SK-N-SH (cell line): ENCODE measurements at places on chromosomes 5 and 9. TPM values are rescaled to one million over a fixed set of nuclear protein-coding genes. Genes with fewer than 3 reads are reported as not detected.

The TPRN gene
- polyA plus RNA-seq: 4.4 and 5.2 TPM in 2 replicates

The GMCL2 gene
- polyA plus RNA-seq: not detected in 2 replicates

The FBXL17 gene
- 4.4 and 5.6 TPM in 2 replicates for polyA plus RNA-seq

The PRRT1B gene
- not detected in 2 replicates for polyA plus RNA-seq

The SEMA6A gene
- polyA plus RNA-seq: 0.18 and 0.29 TPM in 2 replicates

The SPARC gene
- polyA plus RNA-seq: 987 and 1,115 TPM in 2 replicates

DNA sequence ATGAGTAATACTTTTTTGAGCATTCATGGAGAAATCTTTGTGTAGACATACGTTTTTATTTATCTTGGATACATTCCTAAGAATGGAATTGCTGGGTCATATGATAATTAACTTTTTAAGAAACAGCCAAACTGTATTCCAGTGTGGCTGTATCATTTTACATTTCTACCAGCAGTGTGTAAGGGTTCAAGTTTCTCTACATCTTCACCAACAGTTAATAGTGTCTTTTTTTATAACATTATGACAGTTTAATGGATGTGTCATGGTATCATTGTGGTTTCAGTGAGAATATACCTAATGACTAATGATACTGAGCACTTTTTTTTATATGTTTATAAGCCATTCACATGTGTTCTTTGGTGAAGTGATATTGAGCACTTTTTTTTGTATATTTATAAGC lies 52.4 kb downstream of the NIPBL start:
- no peak for DNase-seq

- no peak for DNase-seq
These were observed 211.4 kb downstream of the DEPDC1B start for GRCh38 chr5:60488466-60489130.

GRCh38 chr9:116726602-116727001 lies 39.5 kb downstream of the TRIM32 start:
- no peak for DNase-seq

- DNase-seq: no peak
These were observed 21.2 kb downstream of the GNAQ start for GRCh38 chr9:78010445-78010844.

- no peak for DNase-seq
These were observed 11.1 kb downstream of the GPR21 start for GRCh38 chr9:123044586-123044985.

- DNase-seq: no peak
These were observed 5.9 kb upstream of the SPOUT1 start for GRCh38 chr9:128835246-128836210.

- DNase-seq: no peak
These were observed 189.0 kb upstream of the DAP start for GRCh38 chr5:10949856-10950630.

DNA sequence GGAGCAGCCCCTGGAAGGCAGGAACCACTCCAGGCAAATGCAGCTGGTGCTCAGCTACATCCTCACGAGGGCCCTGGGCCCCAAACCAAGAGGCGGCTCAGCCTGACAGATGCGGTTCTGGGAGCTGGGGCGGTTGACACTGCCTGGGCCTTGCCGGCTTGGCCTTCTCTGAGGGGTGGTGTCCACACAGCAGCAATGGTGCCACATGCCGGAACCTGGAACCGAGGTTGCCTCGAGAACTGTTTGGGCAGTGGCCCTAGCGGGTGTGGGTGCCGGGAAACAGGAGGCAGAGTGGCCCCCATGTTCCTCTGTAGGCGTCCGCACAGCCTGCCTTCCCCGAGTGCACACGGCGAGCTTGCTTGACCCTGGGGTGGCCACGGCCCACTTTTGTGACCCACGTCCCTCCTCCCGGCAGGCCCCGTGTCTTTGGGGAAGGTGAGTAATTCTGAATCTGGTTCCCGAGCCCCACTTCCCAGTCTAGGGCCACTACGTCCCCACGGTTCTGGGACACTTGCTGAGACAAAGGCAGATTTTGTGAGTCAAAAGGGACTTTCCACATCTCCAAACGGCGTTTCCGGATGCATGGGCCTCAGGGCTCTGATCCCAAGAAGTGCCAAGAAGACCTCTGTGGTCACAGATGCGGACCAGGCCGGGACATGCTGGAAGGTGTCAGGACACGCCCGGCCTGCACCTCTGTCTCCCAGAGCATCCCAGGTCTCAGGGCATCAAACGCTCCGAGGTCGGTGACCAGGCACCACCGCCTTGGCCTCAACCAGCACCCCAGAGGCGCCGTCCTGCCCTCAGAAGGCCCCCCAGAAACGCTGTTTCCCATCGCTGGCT lies 27.7 kb upstream of the SLC12A7 start:
- no peak for DNase-seq

DNA sequence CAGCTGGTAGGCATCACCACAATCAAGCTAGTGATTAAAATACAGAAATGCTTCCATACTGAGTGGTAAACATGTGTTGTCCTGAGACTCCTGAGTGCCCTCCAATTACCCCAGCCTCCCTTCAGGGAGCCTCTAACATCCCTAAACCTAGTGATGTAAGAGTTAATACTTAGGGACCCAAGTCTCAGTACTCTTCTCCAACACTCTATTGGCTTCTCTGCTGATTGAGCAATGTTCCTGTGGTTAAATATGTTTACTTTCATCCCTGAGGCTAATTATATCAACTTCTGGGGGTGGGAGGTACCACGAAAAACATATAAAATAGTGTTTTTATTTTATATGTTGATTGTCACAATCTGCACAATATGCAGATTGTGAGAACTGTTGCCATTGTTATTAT lies 5.0 kb downstream of the GRXCR2 start:
- DNase-seq: no peak

- no peak for DNase-seq
These were observed 24.1 kb downstream of the CDK5RAP2 start for GRCh38 chr9:120555839-120556238.

GRCh38 chr9:98805506-98806272 lies 1.8 kb upstream of the GALNT12 start:
- DNase-seq: no peak

DNA sequence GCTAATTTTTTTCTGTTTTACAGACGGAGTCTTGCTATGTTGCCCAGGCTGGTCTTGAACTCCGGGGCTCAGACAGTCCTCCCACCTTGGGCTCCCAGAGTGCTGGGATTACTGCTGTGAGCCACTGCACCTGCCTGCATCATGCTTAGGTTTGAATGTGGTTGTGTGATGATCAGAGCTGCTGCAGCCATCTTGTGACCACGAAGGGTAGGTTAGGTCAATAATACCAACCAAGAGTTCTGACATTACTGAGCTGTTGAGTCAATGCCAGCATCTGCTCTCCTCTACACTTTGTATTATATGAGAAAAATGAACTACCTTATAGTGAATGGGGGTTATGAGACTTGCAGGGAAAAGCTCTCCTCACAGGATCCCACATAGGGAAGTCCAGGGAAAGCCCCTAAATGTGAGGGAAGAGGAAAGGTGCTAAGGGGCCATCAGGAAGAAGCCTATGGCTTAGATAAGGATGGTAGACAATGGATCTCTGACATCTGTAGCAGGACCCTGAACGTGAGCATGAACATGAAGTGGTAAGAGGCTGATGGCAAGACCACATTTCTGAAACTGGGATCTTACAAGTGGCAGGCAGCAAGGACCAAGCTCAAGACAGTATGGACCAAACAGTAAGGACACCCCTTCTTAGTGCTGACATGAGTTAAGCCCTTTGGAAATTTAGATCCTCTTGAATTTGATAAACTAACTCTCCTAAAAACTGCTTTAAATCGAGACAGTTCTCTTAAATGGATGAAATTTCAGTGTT lies 75.7 kb upstream of the ZNF169 start:
- DNase-seq: no peak

GRCh38 chr5:132067941-132068808 lies 5.4 kb upstream of the CSF2 start:
- no peak for DNase-seq

- no peak for DNase-seq
These were observed 185.4 kb downstream of the GABBR2 start for GRCh38 chr9:98523231-98523901.

GRCh38 chr9:114941376-114941775 lies 11.0 kb upstream of the TNFSF8 start:
- DNase-seq: no peak

DNA sequence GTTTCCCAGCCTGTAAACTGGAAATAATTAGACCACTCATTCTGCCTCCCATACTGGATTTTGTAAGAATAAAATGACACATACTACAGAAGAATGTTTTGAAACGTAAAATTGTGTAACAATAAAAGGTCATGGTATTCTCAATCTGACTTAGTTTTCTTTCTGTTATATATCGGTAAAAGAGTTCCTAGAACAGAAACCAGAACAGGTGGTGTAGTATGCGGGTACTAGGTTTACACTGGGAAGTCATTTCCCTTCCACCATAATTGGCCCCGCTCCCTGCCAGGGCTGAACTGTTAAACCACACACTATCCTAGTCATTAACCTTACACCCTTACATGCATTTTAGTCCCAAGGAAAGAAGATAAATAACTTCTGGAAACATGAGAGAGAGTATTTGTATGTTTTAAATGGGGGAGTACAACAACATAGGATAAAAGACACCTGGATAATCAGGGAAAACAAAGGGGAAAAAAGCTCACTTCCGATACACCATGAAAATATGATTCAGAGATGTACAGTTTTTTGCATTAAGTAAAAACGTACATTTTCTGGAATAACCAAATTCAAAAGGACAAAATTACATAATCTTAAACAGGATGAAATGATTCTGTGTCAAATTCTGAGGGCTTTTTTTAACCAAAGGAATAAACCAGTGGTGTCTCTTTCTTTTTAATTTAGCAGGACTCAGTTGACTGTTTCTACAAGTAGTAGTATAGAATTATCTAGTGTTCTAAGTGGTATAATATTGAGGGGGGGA lies 199.7 kb downstream of the GLIS3 start:
- no peak for DNase-seq

DNA sequence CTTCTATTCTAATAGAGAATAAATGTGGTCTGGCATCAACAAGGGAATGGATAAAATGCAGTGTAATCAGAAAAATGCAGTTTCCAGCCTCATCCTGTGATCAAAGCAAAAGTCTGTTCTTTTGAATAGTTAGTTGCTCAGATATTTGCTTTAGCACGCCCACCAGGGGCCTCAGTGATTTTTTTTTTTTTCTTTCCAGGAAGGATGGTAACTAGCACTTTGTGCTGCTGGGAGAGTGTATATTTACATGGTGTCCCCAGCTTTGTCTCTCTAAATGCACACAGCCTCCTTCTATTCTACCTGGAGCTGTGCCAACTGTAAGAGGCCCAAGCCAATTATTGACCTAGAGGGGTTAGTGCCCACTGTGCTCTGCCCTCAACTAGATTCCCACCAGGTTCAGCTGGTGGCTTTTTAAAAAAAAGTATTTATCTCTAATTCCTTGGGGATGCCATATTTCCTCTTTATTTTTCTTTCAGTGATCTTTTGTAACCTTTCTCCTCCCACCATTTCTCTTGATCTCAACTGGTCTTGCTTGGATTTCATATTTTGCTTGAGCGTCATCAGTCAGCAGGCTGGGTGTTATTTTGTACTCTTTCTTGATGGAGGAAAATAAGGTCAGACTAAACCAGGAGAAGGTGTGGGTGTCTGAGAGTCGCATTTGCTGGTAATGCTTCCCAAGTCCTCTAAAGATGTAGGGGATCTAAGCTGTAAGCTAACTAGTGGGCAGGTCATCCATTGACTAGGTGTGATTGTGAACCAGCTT lies 193.0 kb upstream of the C9orf72 start:
- DNase-seq: no peak
